ENCODE measurements at places on chromosomes 4 and X.

GRCh38 chr4:74547042-74547441 lies 102.1 kb downstream of the AREG start:
- no peak for DNase-seq

GRCh38 chr4:76001700-76002099 lies 5.6 kb downstream of the CXCL9 start:
- DNase-seq, result no peak

DNA sequence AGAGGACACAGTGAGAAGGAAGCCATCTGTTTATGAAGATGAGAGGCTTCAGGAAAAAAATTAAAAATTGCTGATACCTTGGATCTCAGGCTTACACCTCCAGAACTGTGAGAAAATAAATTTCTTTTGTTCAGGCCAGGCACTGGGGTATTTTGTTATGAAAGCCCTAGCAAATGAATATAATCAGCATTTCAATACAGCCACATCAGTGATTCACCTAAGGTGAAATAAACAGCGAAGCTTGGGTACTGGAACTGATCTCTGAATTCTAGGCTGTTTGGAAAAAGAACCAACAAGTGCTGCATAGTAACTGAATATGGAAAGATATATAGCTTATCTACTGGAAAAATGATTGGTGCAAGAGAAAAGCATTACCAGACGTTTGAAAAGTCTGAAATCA lies 88.5 kb downstream of the PDS5A start:
- DNase-seq, result no peak

DNA sequence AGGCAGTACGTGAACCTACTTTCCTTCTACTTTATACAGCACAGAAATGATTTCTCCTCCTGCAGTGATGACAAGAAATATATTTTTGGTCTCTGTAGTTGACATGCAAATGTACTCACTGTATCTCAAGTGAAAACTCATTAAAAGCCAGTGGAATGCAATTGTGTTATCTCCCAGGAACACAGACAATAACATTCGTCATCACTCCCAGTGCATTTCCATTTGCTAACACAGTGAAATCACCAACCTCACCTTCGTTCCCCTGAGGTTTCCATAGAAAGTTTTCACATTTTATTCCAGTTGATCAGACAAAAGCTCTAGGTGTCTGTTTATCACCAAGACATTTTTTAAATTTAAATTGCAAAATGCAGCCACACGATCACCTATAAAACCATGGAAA lies 2.5 kb upstream of the SPANXD start:
- no peak for DNase-seq

DNA sequence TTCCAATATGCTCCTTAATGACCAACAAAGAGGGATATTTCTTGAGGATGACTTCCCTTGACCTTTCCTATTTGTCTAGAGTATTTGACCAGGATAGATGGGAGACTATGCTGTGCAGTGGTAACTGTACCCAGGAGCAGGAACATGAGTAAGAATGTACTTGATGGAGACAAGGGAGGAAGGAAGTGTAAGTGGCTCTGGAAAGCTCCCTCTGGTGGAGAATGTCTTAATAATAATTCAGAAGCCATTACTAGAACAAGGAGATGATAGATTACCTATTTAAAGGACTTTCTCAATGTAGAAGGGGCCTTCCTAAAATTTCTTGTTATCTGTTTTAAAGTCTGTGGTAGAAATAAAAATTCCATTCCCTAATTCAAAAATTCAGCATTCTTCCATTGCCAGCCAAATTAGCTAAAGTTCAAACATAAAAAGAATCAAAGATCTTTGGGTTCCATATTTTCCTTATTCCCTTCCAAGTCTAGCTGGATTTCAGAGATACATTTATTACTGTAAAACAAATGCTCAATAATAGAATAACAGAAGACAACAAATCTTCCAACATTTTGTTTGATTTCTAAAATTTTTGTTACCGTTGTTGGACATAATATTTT lies 83.8 kb downstream of the GRID2 start:
- DNase-seq, result peak; percentile 12

GRCh38 chr4:105155426-105155825 lies 8.8 kb downstream of the TET2 start:
- DNase-seq, result no peak

Measured in dorsolateral prefrontal cortex (tissue), 122 donors.